Stimulated activated CD8-positive, alpha-beta memory T cell treated with anti-CD3 and anti-CD28 coated beads, Interleukin-4, amount 100 ng/mL, for 1 hour (primary cell): ENCODE measurements at places on chromosomes 16 and 17.

DNA sequence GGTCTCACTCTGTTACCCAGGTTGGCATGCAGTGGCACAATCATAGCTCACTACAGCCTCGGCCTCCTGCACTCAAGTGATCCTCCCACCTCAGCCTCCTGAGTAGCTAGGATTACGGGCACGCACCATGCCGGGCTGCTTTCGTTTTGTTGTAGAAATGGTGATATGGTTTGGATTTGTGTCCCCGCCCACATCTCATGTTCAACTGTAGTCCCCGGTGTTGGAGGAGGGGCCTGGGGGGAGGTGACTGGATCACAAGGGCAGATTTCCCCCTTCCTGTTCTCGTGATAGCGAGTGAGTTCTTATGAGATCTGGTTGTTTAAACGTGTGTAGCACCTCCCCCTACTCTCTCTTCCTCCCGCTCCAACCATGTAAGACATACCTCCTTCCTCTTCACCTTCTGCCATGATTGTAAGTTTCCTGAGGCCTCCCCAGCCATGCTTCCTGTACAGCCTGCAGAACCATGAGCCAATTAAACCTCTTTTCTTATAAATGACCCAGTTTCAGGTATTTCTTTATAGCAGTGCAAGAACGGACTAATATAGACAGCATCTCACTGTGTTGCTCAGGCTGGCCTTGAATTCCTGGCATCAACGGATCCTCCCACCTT lies 6.0 kb downstream of the PDZD9 start:
- DNase-seq: no peak

- no peak for DNase-seq
These were observed 11.1 kb downstream of the SPPL2C start for GRCh38 chr17:45855691-45856336.

GRCh38 chr16:57634171-57634570 lies 5.7 kb downstream of the ADGRG1 start:
- no peak for DNase-seq

DNA sequence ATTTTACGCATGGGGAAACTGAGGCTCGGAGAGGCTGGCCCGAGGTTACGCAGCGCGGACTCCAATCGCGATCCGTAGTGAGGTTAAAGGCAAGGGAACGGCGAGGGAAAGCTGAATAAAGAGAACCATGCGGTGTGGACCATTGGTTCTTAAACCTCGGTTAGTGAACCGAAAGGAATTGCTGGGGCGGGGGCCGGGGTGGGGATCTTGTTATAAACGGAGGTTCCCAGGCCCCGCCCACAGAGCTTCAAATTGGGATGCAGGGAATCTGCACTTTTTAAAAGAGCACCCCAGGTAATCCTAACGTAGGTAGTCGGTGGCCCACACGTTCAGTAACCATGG lies 524 bp downstream of the IQCK start:
- no peak for DNase-seq

DNA sequence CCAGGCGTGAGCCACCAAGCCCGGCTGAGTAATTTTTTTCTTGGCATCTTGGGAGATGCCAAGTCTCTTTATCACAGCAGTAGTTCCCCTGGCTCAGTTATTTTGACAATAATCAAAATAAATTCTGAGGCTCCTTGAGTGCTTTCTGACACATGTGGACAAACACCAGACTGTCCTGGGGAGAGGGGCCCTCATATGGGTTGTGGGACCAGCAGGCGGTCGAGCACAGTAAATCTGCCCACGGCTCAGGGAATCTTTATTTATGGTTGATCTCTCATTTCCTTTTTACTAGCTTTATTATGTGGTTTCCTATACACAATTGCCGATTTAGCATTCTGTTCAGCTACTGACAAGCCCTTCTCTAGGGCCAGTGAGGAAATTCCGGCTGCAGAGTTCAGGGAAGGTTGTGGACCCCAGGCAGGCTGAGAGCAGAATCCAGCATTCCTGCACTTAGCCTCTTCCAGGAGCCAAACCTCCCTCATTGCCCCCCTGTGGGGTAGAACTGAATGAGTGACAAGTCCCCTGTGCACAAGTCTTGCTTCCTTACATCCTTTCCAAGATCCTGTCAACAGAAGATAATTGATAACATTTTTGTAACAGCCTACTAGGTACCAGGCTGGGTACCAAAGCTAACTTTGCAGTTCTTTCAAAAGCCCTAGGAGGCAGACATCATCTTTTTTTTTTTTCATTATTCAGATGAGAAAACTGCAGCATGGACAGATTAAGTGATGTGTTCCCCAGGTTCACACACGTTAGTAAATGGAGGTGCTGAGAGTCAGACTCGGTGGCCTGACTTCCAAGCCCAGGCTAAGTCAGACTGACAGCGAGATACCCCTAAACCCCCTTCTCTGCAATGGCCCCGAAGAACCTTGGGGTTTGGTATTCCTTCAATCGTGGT lies 40.2 kb downstream of the HS3ST3B1 start:
- no peak for DNase-seq

GRCh38 chr16:67632415-67633172 lies 12.3 kb upstream of the CARMIL2 start:
- no peak for DNase-seq

- DNase-seq: no peak
These were observed 154.0 kb downstream of the ZNF423 start for GRCh38 chr16:49701789-49702494.
